ENCODE measurements at places on chromosomes 12 and 14.

DNA sequence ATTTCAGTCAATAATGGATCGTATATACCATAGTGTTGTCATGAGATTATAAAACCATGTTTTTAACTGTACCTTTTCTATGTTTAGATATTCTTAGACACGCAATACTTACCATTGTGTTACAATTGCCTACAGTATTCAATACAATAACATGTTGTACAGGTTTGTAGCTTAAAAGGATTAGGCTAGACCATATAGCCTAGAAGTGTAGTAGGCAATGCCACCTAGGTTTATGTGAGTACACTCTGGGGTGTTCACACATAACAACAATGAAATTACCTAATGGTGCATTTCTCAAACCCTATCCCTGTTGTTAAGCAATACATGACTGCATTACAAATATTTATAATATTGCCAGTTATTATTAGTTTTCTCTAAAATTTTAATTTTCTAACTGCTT, 144.2 kb downstream of the KCNC2 start:
- DNase-seq = no peak

DNA sequence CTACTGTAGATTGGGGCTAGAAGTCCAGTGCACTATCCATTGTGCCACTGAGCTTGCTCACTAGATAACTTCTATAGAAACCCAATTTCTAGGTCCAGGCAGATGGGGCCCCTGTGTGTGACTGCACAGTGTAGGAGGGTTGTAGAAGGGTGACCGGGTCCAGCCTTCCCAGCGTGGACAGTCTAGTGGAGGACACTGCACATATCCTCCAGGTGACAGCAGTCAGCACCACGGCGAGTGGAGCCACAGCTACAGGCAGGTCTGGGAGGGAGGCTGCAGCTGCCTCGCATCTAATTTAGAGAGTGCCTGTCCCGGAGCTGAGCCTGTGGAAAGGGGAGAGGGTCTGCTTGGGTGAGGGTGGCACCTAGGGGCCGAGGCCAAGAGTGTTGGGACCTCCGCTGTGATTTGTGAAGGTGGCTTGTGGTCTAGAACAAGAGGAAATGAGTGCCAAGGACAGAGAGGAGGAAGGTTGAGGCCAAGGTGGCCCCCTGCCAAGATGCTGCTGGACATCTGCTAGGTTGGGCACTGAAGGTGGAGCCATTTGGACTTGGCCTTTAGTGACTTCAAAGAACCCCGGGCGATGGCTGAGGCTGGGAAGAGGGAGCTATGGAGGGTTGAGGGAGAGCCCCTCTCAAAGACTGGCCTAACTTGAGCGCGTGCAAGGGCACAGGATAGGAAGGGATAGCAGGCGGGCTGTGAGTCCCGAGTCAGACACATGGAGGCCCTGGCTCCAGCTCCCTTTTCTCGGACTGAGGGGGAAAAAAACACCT, 46.0 kb upstream of the TRAF3 start:
- no peak for DNase-seq

DNA sequence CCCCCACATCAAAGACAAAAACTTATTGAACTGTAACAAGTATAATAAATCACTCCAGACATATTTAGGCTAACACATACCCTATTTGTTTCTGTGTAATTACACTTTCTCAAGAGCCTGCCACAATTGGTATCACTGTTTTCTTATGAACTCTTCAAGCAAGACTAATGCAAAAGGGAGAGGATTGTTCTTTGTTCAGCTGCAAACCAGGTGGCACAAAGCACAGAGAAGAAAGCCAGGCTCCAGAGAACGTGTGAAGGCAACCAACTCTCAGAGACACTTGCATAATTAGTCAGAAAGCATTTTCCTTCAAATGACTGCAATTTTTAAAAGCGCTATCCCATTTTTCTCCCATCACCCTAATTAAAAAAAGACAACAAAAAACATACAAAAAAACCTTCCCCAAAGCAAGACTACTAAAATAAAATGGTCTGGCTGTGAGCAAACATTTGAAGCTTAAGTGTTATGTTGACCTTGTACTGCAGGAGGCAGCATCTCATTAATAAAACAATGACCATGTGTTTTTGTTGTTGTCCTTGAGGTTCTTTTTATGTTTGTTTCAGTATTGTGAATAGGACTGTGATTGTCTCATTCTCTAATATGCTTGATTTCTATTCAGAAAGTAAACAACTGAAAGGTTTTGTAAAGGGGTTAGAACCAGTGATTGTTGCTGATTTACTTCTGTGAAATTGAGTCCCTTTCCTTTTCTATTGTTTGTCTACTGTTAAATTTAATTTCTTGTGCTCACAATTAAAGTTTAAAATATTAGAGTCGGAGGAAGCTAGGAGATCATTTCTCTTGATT, 452.7 kb upstream of the PDE3A start:
- DNase-seq = peak; percentile 48

DNA sequence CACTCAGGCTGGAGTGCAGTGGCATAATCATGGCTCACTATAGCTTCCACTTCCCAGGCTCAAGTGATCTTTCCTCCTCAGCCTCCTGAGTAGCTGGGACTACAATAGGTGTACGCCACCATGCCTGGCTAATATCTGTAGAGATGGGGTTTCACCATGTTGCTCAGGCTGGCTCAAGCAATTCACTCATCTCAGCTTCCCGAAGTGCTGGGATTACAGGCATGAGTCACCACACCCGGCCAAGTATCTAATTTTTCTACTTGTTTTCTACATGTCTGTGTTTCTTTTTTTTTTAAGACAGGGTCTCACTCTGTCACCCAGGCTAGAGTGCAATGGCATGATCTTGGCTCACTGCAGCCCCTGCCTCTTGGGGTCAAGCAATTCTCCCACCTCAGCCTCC, 119.7 kb upstream of the MED13L start:
- DNase-seq = no peak

GRCh38 chr12:76201758-76202157, 117.3 kb upstream of the NAP1L1 start:
- DNase-seq = no peak

DNA sequence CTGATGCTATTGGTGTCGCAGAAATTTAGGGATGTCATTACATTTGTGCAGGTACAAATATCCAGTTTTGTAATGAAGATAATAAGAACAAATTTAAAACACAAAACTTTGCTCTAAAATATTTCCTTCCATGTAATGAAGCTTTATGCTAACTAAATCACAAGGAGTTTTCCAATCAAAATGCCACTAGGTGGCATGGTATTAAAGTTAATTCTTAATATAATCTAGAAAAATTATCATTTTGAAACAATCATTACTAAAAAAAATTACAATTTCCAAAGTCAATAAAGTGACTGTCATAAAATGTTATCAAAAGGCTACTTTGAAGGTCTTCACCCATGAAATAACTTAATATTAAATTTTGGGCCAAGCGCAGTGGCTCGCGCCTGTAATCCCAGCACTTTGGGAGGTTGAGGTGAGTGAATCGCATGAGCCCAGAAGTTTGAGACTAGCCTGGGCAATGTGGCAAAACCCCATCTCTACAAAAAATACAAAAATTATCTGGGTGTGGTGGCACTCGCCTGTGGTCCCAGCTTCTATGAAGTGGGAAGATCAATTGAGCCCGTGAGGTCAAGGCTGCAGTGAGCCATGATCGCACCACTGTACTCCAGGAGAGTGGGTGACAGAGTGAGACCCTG, 77.4 kb downstream of the KIF21A start:
- no peak for DNase-seq

DNA sequence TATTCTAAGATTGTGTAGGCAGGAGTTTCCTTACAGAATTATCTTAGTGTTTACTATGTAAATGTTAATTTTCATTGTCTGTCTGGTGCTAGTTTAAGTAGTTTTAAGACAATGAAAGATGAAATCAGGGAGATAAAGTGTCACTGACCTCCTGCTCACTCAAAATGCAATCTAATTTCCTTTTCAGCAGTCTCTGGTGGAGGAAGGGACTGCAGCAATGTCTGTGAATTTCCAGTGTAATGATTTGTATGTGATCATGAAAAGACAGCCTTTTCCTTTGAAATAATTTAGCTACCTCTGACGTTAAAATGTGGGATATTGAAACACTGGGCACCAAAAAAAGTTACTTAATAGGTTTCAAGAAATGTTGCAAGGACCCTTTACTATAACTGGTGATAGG, 779.7 kb upstream of the FLRT2 start:
- no peak for DNase-seq

- DNase-seq = no peak
Measured at GRCh38 chr12:89087149-89087825, 265.0 kb downstream of the DUSP6 start.

GRCh38 chr14:52961060-52961639, 10.3 kb upstream of the FERMT2 start:
- peak; percentile 62 for DNase-seq

DNA sequence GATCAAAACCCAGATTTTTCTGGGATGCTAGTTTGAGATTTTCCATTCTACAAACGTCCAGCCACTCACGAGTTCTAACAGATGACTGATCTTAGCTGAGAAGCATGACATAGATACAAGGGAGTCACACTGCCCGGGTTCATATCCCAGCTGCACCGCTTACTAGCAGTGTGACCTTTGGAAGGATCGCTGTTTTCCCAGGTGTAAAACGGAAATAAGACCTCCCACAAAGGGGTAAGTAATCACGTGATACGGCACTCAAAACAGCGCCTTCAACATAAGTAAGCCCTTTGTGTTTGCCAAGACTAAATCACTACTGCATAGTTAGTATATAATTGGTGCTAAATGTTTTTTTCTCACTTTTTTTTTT, 624 bp upstream of the PWP1 start:
- peak; percentile 16 for DNase-seq

DNA sequence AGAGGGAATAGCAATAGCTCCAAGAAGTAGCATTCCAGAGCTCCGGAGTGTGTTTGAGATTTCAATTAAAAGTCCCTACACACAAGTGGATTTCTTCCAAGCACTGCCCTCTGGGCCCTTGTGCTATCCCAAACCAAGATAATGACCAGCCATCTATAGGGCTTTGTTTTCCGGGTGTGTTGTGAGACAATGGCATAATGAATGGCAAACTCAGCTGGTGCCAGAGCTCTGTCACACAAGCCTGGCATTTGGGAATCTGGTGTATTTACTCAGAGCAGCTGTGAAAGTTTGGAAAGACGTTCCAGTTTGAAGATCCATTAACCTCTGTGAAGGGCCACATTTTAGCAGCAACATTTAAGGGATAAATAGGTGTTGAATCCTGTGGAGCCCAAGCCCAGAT, 61.2 kb upstream of the TMTC2 start:
- DNase-seq = no peak

DNA sequence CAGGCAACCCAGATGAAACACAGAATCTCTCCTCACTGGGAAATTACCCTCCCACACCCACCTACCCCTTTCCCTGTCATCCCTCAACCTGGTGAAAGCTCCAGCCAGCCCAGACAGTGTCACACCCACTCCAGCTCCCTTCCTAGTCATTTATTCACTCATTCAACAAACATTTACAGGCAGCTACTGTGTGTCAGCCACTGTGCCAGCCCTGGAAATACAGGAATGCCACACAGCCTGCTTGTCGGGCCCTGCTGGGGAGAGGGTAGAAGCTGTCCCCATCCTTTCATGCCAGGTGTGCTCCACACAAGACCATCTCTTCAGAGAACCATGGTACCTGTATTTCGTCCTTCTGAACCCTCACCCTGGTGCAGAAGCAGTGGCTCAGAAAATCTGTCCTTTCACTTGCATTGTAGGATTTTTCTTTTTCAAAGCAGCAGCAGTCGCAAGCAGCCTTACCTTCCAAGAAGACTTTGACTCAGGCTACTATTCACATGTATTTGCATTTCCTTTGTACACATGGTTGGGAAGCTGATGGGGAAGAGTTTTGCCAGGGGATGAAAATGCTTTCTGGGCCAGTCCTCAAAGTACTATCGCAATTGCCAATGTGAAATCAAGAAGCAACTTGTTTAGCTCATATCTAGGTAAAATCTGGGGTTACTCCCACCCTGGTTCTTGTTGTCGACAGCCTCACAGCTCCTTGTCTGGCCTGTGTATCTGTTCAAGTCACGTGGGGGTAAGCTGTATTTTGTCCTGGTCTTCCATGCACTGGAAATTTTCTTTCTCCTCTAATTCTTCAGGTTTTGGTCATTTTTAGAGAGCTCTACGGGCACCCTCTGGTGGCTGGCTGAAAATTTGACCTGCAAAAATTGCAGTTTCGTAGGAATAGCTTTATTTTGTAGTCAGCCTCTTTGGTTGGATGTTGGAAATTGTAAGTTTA, 147.4 kb upstream of the EGLN3 start:
- DNase-seq = peak; percentile 11

DNA sequence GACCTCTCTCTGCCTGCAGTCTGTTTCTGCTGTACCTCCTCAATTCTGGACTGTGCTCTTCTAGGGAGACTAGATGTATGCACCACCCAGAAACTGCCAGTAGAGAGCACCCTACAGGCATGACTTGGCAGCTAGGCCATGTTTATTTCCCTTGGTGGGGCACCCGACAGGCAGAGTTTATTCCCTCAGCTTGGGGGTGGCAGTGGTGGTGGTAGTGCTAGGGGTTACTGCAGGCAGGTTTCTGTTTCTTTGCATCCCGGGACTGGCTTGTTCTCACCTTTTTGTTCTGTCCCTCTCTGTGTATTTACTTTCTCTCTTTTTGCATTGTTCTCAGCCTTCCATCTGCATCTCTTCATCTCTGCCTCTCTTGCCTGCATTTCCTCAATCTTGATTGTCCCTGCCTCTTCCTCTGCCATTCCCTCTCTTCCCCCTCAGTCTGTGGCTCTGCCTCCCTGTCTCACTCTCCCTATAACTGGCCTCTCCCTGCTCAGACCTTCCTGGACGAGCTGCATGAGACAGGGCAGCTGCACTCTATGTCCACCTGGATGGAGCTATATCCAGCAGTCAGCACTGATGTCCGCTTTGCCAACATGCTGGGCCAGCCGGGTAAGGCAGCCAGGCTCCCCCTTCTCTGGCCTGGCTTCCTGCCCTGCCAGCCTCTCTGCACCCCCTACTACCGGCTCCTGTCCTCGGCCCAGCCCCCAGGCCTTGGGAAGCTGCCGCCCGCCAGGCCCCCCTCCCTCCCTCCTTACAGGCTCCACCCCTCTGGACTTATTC, 13.8 kb downstream of the PRPF40B start:
- DNase-seq = peak; percentile 22

DNA sequence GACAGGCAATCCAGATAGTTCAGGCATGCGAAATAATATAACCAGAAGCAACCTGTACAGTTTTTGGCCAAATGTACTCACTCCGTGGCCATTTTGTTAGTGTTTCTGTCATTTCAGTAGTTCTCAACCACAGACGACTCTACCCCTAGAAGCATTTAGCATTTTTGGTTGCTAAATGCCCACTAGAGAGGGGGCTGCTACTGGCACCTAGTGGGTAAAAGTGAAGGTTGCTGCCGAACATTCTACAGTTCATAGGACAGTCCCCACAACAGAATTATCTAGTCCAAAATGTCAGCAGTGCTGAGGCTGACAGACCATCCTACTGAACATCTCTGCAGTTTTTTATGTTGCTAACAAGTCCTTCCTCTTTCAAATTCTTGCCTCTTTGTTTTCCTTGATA, 107.4 kb downstream of the TSHR start:
- peak; percentile 11 for DNase-seq

GRCh38 chr14:105527381-105527825, 1.0 kb downstream of the TMEM121 start:
- DNase-seq = no peak

DNA sequence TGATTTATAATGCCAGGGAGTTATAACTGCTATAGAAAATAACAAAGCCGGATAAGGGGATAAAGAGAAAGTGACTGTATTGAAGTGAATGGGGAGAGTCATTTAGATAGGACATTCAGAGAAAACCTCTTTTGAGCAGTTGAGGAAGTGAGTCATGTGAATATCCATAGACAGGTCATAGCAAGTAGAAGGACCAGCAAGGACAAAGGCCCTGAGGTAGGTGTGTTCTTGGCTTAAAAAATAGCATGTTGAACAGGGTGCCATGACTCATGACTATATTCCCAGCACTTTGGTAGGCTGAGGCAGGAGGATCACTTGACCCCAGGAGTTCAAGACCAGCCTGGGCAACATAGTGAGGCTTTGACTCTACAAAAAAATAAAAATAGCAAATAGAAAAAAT, 51.5 kb upstream of the RAP1B start:
- no peak for DNase-seq

All from NCI-H446 (cell line).